ENCODE measurements at places on chromosomes 1 and 21.

DNA sequence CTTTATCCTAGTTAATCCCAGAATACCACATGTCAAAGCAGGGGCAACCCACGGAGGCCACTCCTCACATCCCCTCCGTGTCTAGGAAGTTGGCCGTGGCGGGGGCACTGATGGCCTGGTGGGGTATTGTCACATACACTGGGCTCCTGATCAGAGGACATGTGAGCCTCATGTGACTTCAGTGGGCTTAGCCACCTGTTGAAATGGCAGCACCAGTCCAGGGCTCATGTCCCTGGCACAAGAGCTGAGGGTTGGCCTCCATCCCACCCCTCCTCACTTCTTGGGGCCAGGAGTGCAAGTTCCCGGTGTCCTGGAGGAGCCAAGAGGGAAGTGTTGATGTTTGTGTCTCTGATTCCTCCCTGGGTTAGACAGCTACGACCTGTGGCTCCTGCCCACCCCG, 313.4 kb downstream of the CAMTA1 start:
- DNase-seq = no peak

DNA sequence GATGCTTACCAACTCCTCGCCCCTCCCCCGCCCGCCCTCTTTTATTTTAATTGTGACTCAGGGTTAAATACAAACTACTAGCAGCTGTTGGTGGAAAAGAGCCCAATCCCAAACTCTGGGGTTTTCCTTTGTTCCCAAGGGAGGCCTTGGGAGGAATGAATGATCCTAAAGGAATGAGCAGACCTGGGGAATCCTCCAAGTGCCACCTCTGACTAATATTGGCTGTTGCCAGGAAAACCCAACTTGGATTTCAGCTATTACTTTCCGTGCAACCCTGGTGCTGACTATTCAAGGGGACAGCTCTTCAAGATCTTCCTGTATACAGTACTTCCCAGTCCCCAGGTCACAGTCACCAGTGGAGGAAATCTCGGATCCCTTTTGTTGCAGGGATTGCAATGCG, 1.3 kb upstream of the S100A10 start:
- no peak for DNase-seq

- DNase-seq = no peak
These were observed 82.6 kb upstream of the EDEM3 start for GRCh38 chr1:184836934-184837895.

DNA sequence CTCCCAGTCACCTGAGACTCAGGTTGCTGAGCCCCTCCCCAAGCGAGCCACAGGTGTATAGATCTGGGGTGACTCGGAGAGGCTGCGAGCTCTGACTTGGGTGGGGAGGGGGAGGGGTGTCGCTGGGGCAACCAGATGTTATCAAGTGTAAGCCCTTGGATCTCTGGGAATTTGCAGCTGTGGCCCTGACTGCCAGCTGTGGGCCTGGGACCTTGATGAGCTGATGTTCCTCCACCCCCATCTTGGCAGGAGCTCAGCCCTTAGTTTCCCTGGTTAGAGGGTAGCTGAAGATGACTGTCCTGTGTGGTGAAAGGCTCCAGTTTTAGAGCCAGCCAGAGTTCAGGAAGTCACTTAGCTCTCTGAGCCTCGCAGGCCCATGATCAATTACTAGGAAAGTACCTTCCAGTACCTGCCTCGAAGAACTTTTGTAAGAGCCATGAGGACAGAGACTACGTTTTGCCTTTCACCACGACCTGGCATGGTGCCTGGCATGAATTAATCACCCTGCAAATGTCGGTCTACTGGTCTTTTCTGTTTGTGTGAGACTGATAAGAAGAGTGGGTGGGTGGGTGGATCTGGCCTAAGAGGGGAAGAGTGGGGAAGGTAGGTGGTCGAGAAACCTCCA, 55.8 kb downstream of the YARS1 start:
- no peak for DNase-seq

DNA sequence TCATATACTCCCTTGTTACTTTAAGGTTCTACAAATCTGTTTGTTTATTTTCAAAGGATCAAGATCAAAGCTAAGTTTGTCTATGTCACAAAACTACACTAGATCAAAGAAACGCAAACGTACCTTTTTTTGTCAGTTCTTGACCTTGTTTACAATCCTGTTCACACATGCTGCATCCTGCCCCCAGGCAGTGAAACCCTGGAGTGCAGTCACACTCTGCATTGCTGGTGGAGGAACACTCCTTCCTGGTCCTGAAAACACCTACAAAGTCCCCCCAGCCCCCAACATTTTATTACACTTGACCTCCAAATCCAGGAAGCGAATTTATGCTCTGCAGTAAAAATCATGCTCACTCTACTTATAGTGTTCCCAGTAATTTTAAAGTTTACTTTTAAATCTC, 2.6 kb downstream of the TNFRSF9 start:
- no peak for DNase-seq

GRCh38 chr1:163914785-163915413, 593.1 kb downstream of the NUF2 start:
- DNase-seq = no peak

GRCh38 chr21:46159841-46160656, 4.7 kb upstream of the FTCD start:
- no peak for DNase-seq

GRCh38 chr1:3238703-3239278, 169.8 kb downstream of the PRDM16 start:
- no peak for DNase-seq

- peak; percentile 30 for DNase-seq
These were observed 29.1 kb upstream of the IGSF5 start for GRCh38 chr21:39715804-39716397.

GRCh38 chr1:39646232-39647081, 7.0 kb upstream of the HEYL start:
- DNase-seq = no peak

- DNase-seq = no peak
These were observed 499.1 kb upstream of the RUNX1 start for GRCh38 chr21:35547946-35548774.

DNA sequence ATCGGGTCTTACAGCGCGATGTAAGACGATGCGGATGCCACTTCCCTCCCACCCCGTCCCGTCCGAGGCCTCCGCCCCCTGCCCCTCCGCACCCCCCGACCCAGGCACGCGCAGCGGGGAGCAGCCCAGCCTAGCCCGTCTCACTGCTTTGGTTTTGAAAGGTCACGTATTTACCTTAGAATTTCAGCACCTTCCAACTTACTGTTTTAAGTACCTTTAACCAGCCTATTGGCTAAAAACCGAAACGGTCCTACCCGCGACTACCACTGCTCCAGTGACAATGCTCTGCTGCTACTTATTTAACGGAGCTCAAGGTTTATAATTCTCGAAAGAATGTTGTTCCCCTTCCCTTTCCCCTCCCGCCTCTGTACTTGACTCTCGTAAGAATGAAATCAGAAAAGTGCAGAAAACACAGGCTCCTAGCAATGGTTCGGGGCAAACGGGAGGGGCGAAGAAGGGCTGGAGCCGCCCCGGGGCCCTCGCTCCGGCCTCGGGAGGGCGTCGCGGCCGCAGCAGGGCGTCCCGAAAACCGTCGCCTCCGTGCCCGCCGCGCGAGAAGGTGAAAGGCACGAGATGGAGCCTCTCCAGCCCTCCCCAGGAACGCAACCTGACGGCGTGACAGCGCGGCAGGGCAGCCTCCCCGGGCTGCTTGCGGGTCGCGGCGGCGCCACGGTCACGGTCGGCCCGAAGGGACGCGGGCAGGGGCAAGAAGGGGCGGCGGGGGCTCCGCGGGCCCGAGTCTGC, 667 bp downstream of the TMEM50B start:
- DNase-seq = peak; percentile 43

DNA sequence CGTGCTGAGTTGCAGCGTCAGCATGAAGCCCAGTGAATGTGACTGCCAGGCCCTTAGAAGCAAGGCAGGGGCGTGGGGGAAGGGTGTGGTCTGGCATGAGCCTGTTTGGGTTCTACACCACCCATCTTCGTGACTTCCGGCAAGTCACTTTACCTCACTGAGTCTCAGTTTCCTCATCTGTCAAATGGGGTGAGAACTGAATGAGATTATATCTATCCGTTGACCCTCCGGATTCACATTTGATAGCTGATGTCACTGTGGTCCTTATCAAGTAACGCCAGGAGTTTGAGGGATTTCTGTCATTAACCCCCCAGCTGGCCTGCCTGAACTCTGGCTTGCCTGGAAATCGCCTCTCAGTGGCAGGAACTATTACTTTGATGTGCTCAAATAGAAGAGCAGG, 15.6 kb downstream of the MRPL37 start:
- DNase-seq = no peak

Data from H54 (cell line).